ENCODE measurements at places on chromosomes 7 and 10. TPM values are rescaled to one million over a fixed set of nuclear protein-coding genes. Genes with fewer than 3 reads are reported as not detected.

DNA sequence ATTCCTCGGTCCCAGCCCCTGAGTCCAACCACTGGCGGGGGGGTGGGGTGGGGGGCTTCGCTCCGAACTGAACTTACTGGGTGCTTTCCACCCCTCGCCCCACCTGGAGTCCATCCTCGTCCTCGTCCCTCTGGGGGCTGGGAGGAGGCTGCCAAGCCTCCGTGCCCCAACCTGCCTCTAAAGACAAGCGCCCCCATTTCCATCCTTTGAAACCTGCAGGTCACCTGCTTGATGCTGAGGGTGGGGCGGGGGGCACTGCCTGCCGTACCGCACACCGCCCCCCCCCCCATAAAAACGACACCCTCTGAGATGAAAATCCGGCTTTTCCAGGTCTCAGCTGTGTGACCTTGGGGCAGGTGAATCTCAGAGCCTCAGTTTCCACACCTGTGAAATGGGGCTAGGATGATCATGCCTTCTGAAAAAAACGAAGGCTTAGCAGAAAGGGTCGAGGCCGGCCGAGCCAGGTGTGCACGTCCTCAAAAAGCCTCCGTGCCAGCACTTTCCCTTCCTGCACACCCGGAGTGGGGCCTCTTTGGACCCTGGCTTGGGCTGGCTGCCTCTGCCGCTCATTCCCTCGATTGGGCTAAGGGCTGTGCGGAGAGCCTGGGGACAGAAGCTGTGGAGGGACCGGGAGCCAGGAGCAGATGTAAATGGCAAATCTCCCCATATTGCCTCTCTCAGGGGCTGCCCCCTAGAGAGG lies 967 bp downstream of the ELFN1 start:
- no peak overlapping the region for H3K4me3 ChIP-seq
- no peak overlapping the region for H3K27ac ChIP-seq
- DNase-seq: peak; percentile 7
- H3K36me3 ChIP-seq: no peaks in the 10 kb centered on the region
- H3K4me1 ChIP-seq: peaks cover 2% of the 10 kb centered on the region
- H3K27me3 ChIP-seq: peaks cover 24% of the 10 kb centered on the region

DNA sequence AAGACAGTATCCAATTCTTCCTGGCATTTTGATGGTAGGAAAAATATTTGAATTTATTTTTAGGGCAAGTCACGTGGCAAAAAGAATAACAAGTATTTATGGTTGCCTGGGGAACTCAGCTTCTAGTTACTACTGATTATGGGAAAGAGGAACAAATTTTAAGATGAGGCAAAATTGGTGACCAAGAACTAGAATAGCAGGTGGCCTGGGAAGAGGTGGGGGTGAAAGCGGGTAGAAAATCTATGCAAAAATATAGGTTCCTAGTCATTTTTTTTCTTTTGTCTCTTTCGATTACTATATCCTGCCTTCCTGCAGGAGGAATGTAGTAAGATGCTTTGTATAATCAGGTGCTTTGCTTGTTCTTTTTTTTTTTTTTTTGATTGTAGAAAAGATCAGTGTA lies 27.8 kb downstream of the ENTPD1 start:
- DNase-seq: no peak
- no peak overlapping the region for H3K4me3 ChIP-seq
- H3K27me3 ChIP-seq: no peaks in the 10 kb centered on the region
- peaks cover 56% of the 10 kb centered on the region for H3K36me3 ChIP-seq
- H3K27ac ChIP-seq: peak overlapping the region; percentile 88

GRCh38 chr7:101108330-101108857 lies 18.5 kb upstream of the SERPINE1 start:
- H3K36me3 ChIP-seq: no peaks in the 10 kb centered on the region
- no peak overlapping the region for H3K27ac ChIP-seq
- H3K4me1 ChIP-seq: no peaks in the 10 kb centered on the region
- H3K27me3 ChIP-seq: peaks cover 23% of the 10 kb centered on the region
- H3K4me3 ChIP-seq: no peak overlapping the region
- no peak for DNase-seq

DNA sequence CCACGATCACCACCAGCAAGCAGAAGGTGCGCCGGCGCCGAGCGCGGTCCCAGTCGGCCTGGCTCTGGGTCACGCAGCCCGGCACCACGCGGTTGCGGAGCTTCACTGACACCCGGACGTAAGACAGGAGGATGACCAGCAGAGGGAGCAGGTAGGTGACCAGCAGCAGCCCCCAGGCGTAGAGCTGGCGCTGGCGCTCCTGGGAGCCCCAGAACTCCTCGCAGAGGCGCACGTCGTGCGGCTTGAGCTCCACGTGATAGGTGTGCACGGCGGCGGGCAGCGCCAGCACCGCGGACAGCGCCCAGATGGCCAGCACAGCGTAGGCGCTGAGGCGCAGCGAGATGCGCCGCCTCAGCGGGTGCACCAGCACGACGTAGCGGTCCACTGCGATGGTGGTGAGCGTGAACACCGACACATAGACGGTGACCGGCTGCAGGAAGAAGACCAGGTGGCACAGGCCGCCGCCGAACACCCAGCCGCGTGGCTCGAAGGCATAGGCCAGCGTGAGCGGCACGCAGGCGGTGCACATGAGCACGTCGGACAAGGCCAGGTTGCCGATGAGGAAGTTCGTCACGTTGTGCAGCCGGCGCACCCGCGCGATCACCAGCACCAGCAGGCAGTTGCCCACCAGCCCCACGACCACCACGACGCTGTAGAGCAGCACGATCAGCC lies 920 bp downstream of the PRLHR start:
- H3K4me3 ChIP-seq: no peak overlapping the region
- DNase-seq: no peak
- H3K36me3 ChIP-seq: peaks cover 8% of the 10 kb centered on the region
- no peak overlapping the region for H3K27ac ChIP-seq
- peaks cover 60% of the 10 kb centered on the region for H3K27me3 ChIP-seq

GRCh38 chr10:112283100-112283499 lies at the start of gene TECTB:
TSS of gene TECTB (plus strand) at chr10:112283400. CDS start at chr10:112283735, 335 bp downstream.
- DNase-seq: no peak
- peaks cover 29% of the 10 kb centered on the region for H3K27me3 ChIP-seq
- H3K4me3 ChIP-seq: no peak within 1 kb of the TSS
- no peak within 1 kb of the TSS for H3K27ac ChIP-seq

- no peaks in the 10 kb centered on the region for H3K36me3 ChIP-seq
- H3K27me3 ChIP-seq: no peaks in the 10 kb centered on the region
- no peak overlapping the region for H3K4me3 ChIP-seq
- no peak for DNase-seq
- H3K4me1 ChIP-seq: no peaks in the 10 kb centered on the region
Measured at GRCh38 chr10:76969366-76969948, 668.2 kb downstream of the KCNMA1 start.

GRCh38 chr10:5272065-5272803 lies 75.6 kb downstream of the AKR1C4 start:
- H3K27ac ChIP-seq: no peak overlapping the region
- no peak overlapping the region for H3K4me3 ChIP-seq
- H3K36me3 ChIP-seq: peaks cover 1% of the 10 kb centered on the region
- peaks cover 3% of the 10 kb centered on the region for H3K27me3 ChIP-seq
- peaks cover 1% of the 10 kb centered on the region for H3K4me1 ChIP-seq

DNA sequence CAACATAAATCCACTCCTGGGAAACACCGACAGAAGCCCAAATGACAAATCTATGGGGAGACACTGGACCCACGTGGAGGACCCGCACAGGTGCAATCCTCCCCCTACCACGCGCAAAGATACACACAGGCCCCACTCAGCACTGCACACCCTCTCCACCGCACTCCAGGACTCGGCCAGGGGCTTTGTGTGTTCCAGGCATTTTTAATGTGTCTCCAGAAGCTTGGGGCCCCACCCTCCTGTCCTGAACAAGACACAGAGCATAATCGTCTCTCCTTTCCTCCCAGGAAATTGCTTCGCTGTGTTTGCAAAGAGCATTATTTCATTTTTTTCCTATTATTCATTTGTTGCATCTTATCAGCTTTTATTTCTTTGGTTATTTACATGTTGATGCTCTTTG lies 82.8 kb downstream of the GLI3 start:
- no peaks in the 10 kb centered on the region for H3K4me1 ChIP-seq
- H3K27me3 ChIP-seq: no peaks in the 10 kb centered on the region
- H3K4me3 ChIP-seq: no peak overlapping the region

- peaks cover 3% of the 10 kb centered on the region for H3K27me3 ChIP-seq
- H3K27ac ChIP-seq: no peak overlapping the region
- H3K4me1 ChIP-seq: no peaks in the 10 kb centered on the region
- H3K36me3 ChIP-seq: no peaks in the 10 kb centered on the region
Measured at GRCh38 chr7:112059675-112060074, 146.5 kb downstream of the DOCK4 start.

DNA sequence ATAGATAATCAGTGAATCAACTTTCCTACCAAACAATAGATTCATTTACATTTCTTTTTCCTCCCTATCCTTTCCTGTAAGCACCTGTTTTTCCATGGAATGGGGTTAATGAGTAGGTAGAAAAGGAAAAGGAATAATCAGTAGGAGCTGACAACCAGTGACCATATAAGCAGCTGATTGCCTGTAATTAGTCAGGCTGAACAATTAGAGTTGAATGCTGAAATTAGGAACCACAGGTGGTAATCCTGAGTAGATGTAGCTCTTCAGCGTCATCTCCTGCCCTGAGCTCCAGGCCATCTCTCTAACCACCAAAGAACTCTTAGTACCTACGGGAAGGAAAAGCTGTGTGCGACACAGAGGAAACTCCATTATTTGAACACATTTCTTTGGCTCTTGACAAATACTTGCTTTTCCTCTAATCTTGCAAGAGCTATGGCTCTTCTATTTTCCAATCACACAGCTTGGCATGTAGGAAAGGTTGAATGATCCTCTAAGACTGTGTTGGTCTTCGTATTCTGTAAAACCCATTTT lies 63.8 kb downstream of the KLHDC10 start:
- no peaks in the 10 kb centered on the region for H3K27me3 ChIP-seq
- peaks cover 20% of the 10 kb centered on the region for H3K4me1 ChIP-seq
- no peak for DNase-seq
- no peak overlapping the region for H3K27ac ChIP-seq
- peaks cover 42% of the 10 kb centered on the region for H3K36me3 ChIP-seq
- H3K4me3 ChIP-seq: no peak overlapping the region

DNA sequence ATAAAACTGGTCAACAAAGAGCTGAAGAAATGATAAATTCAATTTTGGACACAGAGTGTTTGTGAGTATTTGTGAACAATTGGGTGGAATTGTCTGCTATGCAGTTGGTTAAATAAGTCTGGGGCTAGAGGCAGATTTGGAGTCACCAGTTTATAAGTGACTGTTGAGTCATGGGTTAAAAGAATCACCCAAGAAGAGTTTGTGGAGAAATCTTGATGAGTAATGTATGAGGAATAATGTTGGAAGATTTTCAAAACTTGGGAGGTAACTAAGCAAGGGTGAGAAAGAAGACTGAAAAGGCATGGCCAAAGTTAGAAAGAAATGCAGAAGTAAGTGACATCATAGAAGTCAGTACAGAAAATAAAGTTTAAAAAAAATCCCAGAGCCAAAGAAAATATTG lies 750.7 kb downstream of the MAGI2 start:
- no peaks in the 10 kb centered on the region for H3K36me3 ChIP-seq
- H3K27me3 ChIP-seq: no peaks in the 10 kb centered on the region
- no peak for DNase-seq
- H3K4me1 ChIP-seq: no peaks in the 10 kb centered on the region
- no peak overlapping the region for H3K27ac ChIP-seq

- no peaks in the 10 kb centered on the region for H3K27me3 ChIP-seq
- H3K4me1 ChIP-seq: peaks cover 9% of the 10 kb centered on the region
- H3K27ac ChIP-seq: no peak overlapping the region
- no peak overlapping the region for H3K4me3 ChIP-seq
Measured at GRCh38 chr7:135933509-135934188, 43.5 kb downstream of the MTPN start.

- H3K27me3 ChIP-seq: peaks cover 91% of the 10 kb centered on the region
- no peak overlapping the region for H3K27ac ChIP-seq
- H3K4me1 ChIP-seq: peaks cover 47% of the 10 kb centered on the region
- H3K4me3 ChIP-seq: peak overlapping the region; percentile 41
Measured at GRCh38 chr10:93071674-93072224, 1.9 kb upstream of the CYP26A1 start.

- H3K27ac ChIP-seq: no peak overlapping the region
- no peak overlapping the region for H3K4me3 ChIP-seq
- H3K36me3 ChIP-seq: no peaks in the 10 kb centered on the region
Measured at GRCh38 chr10:125084191-125084613, 76.2 kb downstream of the CTBP2 start.

The EPO gene
- not detected for total RNA-seq

- H3K27ac ChIP-seq: no peak overlapping the region
- H3K27me3 ChIP-seq: no peaks in the 10 kb centered on the region
- no peaks in the 10 kb centered on the region for H3K36me3 ChIP-seq
- H3K4me3 ChIP-seq: no peak overlapping the region
- no peaks in the 10 kb centered on the region for H3K4me1 ChIP-seq
- DNase-seq: no peak
Measured at GRCh38 chr7:147069771-147070170, 953.2 kb downstream of the CNTNAP2 start.

DNA sequence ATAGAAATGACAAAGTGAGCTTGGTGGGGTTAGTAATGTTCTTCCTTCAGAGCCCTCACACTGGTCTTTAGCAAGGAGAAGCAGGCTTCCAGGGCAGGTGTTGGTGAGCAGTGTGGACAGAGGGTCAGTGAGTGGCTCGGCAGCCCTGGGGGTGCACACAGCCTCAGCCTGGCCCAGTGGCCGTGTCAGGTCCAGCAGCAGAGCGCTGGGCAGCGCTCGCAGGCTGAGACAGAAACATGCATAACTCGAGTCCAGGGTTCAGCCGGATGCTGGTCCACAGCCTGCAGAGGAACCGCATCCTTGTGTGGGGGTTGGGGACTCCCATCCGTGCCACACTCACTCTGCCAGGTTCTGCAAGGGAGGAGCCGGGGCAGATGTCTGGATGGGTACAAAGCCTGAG lies 11.0 kb upstream of the ZNF853 start:
- no peaks in the 10 kb centered on the region for H3K4me1 ChIP-seq
- H3K4me3 ChIP-seq: no peak overlapping the region
- H3K27ac ChIP-seq: no peak overlapping the region
- H3K36me3 ChIP-seq: peaks cover 15% of the 10 kb centered on the region

DNA sequence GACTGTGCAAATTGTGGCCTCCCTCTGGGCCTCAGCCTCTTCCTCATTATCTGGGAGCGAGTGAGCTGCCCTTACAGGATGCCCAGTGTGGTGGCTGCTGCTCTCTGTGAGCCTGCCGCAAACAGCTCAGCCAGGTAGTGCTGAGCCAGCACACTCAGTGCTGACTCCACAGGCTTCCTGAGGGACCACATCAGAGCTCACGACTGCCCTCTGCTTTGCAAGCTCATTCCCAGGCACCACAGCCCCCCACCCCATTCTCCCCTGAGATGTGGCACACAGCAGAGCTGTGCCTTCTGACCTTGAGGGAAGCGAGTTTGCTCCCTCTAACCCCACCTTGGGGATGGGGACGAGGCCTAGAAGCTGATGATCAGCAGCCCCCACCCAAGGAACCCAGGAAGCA lies 230.5 kb upstream of the PPP2R2D start:
- no peak overlapping the region for H3K4me3 ChIP-seq
- no peaks in the 10 kb centered on the region for H3K36me3 ChIP-seq
- DNase-seq: no peak
- no peak overlapping the region for H3K27ac ChIP-seq
- H3K4me1 ChIP-seq: no peaks in the 10 kb centered on the region

- H3K27ac ChIP-seq: no peak overlapping the region
- H3K4me3 ChIP-seq: no peak overlapping the region
- H3K27me3 ChIP-seq: peaks cover 22% of the 10 kb centered on the region
- no peaks in the 10 kb centered on the region for H3K4me1 ChIP-seq
Measured at GRCh38 chr7:96962221-96962885, 43.0 kb upstream of the DLX6 start.
